ENCODE measurements at places on chromosomes 5 and 9.

GRCh38 chr5:170444969-170445505 lies 55.9 kb upstream of the KCNMB1 start:
- DNase-seq: no peak

- DNase-seq: peak; percentile 66
Measured at GRCh38 chr5:16454686-16455085, 10.9 kb downstream of the ZNF622 start.

GRCh38 chr5:77546-77945 lies 14.4 kb upstream of the PLEKHG4B start:
- DNase-seq: no peak

DNA sequence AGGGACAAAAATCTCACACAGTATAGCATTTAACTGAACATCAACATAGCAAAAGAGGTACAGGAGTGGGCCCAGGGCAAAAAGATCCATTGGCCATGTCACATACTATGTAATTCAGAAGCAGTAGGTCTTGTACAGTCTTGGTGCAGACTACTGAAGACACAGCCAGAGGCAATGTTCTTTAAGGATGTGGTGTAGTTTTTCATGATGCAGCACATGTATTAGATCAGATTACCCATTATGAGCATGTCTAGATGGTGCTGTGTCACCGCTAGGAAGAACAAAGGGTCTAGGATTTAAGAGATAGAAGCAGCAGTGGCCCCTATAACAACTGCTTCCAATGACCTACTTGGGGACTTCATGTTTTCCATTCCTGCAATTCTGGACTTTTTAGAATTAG lies 610.4 kb upstream of the MEF2C start:
- no peak for DNase-seq

DNA sequence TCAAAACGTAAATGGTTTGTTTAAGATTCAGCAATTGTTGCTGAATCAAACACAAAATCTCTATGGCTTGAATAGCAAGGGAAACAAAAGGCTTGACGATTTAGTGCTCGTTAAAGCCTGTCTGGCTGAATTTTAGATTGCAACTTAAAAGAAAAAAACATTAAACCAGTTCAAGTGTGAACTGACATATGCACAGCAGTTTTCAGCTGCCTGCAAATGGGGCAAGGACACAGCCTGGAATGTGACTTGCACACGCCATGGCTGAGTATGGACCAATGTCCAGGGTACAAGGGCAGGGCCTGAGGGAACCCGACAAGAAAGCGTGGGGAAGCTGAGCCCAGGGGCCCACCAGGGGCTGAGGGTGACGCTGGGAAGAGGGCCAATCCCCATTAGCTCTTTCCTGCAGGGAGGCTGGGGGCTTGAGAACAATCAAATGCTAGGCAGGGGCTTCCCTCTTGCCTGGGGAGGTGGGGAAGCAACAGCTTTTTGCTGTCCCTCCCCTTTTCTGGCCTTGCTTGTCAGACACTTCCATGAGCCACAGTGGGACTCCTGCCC lies 89.6 kb upstream of the LRRTM2 start:
- no peak for DNase-seq

DNA sequence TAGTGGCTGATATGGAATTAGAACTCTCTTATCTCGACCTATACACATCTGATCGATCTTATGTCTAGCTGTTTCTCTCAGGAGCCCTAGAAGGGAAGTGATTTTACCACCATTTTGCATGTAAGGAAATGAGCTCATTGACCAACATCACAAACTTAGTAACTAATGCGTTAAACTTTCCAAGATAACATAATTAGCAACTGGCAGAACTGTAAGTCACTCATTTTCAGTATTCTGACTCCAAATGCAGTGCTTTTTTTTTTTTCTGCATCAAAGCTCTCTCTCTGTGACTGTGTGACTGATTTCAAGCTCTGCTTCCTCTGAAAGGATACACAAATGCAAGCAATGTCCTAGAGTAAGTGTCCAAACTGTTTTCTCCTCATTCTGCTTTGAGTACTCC lies 68.1 kb upstream of the FBXL7 start:
- DNase-seq: no peak

- no peak for DNase-seq
Measured at GRCh38 chr5:92559781-92560180, 1021.2 kb downstream of the NR2F1-AS1 start.

- DNase-seq: no peak
Measured at GRCh38 chr9:112367465-112367864, 12.4 kb upstream of the HSDL2 start.

GRCh38 chr9:106233116-106233515 lies 538.8 kb downstream of the TMEM38B start:
- DNase-seq: no peak

All from inflammatory macrophage treated with lipopolysaccharide for 1 hour (primary cell).